ENCODE measurements at places on chromosomes 16 and 17.

GRCh38 chr16:57260294-57260929 lies 15.4 kb downstream of the ARL2BP start:
- no peak for DNase-seq

DNA sequence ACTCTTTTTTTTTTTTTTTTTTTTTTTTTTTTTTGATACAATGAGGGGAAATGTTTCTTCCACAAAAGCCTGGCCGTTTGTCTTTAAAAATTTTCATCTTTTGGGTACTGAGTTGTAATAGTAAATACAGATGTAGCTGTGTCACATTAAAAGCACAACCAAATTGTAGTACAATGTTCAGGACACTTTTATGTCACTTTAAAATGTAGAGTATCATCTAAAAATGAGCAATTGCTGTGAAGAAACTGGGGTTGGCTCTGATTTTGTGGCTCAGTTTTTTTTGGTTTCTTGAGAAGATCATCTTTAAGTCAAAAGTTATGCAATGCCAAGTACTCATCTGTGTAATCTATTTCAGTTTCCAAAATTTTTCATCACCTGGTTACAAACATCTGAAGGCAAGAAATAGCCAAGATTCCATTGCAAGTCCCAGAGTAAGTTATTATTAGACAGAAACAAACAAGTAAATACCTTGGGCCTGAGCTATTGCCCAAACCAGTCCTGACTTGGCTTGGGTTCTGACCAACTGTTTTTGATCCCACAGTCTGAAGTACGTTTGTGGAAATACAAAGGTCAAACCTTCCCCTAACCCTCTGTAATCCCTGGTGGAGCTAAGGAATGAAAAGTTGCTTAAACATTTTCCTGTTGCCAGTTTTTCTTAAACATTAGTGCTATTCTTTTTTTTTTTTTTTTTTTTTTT lies 717.2 kb downstream of the WWOX start:
- DNase-seq, result no peak

DNA sequence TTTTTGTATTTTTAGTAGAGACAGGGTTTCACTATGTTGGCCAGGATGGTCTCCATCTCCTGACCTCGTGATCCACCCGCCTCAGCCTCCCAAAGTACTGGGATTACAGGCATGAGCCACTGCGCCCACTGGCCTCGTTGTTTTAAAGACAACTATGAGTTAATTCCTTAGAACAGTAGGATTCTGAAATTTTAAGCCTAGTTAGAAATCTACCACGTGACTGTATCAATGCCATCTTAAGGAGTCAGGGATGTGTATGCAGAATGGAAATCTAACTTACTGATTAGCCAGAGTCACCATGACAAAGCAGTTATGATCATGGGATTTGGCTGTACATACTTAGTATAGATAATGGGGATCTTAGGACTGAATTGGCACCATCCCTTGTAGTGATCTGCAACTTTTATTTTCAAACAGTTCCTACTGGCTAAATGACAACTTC lies 2.8 kb downstream of the CEP20 start:
- DNase-seq, result no peak

- no peak for DNase-seq
These were observed 30.5 kb upstream of the NXPH3 start for GRCh38 chr17:49545007-49545660.

DNA sequence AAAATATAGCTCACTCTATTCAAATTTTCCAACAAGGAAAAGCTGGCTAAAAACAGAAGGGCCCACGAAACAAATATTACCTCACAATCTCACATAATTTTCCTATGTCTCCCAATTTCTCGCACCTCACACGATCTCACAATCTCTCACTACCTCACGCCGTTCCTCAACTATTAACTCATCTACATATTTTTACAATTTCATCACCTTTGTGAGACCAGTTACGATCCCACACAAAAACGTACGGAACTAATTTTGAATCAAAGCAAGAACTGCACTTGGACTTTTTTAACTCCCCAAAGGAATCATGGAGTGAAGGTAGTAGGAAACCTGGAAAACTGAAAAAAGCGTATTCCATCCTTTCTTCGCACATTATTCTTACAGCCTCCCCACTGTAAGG lies 1.1 kb downstream of the CBX1 start:
- DNase-seq, result no peak

GRCh38 chr16:19948186-19949104 lies 63.8 kb upstream of the GPRC5B start:
- no peak for DNase-seq

DNA sequence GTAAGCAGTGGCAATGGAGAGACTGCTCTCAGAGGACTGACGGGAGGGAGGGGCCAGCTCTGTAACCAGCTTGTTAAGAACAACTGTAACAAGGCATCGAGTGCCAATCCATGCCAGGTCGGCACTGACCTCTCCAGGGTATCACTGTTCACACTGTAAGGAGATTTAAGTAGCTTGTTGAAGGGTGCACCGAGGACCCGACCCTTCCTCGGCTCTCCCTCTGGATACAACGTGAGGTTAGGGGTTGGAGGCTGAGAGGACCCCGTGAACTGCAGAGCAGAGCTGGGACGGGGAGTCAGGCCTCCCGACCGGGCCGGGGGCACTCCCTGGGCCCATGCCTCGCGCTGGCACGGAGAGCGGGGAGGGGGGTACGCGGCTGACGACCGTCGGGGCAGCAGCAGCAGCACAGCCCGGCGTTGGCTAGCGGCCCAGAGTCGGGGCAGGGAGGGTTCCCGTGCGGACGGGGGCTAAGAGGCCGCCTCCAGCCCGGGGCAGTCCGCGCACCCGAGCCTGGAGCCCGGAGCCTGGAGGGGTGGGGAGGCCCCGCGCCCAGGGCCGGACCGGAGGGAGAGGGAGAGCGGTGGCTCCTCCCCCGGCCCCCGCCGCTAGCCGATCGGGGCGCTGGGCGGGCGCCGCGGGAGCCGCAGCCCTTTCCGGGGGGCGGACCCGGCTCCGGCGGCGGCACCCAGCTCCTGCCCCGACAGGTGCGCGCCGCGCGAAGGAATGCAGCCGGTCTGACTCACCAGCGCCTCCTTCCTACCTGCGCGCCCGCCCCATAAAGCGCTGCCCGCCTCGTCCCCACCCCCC lies at the start of gene ITGB4:
TSS of gene ITGB4 (plus strand) at position 804 of the 807 bp plus-strand sequence. CDS start 3,245 bp downstream, outside the sequence.
- DNase-seq, result no peak

DNA sequence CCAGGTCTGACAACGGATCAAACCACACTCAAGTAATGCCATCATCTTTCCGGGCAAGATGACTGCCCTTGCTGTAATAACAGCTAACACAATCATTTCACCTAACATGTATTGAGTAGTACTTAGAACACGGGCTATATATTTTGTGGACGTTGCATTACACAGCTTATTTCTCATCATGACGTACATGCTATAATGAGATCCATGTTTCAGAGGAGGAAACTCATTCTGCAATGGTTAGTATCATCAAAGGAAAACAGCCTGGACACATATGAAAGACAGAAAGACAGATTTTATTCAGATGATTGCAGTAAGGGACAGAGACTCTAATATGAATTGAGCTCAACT lies 446.7 kb downstream of the HS3ST3B1 start:
- no peak for DNase-seq

Measured in inflammatory macrophage treated with lipopolysaccharide for 1 hour (primary cell).